Naive B cell (primary cell): ENCODE measurements at places on chromosomes 5 and 9. TPM values are rescaled to one million over a fixed set of nuclear protein-coding genes. Genes with fewer than 3 reads are reported as not detected.
A peak's percentile ranks its signal among the peaks of the same experiment; 100 is the strongest.

DNA sequence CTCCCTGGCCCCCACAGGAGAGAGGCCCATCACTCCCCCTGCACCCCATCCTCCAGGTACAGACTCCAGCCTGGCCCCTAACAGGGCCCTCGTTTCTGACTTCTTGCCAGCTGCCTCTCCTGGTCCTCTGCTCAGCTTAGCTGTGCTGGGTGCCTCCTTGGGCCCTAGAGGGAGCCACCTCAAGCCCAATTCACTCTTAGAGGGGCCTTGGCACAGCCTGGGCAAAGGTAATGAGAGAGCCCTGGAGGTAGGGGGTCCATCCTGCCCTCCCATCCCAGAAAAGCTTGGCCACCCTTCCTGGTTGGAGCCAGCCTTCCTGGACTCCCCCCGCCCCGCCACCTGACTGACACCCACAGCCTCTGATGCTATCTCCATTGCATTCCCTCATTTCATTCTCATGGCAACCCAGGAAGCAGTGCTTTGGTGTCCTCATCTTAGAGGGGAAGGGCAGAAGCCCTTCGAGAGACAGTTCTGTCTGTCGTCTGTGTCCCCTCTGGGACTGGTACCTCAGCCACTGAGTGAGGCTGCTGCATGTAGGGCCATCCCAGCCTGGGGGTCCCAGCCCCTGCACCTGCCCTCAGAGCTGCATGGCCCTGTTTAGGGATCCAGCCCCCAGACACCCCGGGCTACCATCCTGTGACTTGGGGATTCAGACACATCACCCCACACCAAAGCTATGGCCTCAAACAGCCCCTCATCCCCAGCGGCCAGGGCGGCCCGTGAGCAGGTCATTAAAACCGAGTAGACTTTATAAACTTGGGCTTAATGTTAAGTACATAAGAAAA lies 95.5 kb downstream of the BARX1 start:
- no peak for DNase-seq

- DNase-seq = no peak
These were observed 5.5 kb downstream of the TSTD2 start for GRCh38 chr9:97627624-97628023.

DNA sequence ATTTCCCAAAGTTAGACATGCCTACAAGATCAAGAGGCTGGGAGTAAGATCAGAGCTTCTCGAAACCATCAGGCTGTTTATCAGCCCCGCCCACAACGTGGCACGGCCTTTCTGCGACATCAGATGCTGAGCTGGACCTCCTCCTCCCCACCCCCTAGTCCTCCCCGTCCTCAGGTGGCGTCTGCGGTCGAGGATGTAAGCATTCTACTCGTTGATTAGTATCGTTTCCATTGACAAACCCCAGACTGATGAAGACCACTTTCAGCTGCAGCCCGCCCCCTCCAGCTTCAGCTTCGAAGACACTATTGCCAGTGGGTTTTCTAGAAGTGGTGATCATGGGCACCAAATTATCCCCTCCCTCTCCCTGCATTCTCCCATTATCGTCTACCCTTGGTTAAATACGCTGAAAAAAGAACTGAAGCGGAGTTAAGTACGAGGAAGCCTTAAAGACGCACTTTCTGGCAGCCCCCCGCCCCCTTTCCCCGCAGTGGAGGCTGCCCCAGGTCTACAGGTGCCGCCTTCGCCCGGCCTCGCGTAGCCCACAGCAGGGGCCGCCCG lies 1.1 kb downstream of the PPIC start:
- peak; percentile 14 for DNase-seq

DNA sequence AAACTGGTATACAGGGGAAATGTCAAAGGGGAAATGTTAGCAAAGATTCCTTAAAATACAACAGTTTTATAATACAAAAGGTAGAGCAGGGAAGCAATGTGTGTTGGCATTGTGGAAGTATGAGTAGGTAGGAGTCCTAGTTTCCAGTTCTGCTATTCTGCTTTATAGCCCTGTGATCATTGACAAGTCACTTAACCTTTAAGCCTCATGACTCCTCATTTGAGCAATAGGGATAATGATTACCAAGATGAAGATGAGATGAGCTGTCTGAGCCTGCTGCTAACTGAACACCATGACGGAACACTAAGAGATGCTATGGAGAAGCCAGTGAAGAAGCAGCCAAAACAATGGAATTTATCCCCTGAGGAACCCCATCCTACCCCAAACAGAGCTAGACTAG lies 251.7 kb downstream of the PAPPA start:
- DNase-seq = no peak

The ZCCHC9 gene
- 14.3 TPM for polyA plus RNA-seq
